Kidney tubule cell (primary cell): ENCODE measurements at places on chromosomes 2 and 18.

GRCh38 chr2:48944956-48945355 is 189.4 kb upstream of the LHCGR start:
- DNase-seq, result no peak

DNA sequence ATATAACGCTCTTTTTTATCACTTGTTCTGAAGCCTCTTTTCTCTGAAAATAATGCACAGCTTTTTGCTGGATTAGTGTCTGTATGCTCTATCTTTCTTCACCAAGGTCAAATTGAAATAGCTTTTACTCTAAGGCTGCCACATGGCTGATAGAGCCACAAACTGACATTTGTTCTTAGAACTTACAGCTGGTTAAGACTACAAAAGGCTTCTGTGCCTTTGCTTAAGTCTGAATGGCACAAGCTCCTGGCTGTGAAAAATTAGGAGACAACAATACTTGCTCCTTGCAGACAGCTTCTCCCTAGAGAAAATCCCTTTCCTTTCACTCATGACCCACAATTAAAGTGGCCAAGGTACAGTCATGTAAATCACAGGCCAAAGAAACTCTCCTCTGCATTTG is 515.3 kb downstream of the DSC3 start:
- no peak for DNase-seq

GRCh38 chr18:80159713-80160636 is 50.9 kb downstream of the ADNP2 start:
- peak; percentile 18 for DNase-seq

DNA sequence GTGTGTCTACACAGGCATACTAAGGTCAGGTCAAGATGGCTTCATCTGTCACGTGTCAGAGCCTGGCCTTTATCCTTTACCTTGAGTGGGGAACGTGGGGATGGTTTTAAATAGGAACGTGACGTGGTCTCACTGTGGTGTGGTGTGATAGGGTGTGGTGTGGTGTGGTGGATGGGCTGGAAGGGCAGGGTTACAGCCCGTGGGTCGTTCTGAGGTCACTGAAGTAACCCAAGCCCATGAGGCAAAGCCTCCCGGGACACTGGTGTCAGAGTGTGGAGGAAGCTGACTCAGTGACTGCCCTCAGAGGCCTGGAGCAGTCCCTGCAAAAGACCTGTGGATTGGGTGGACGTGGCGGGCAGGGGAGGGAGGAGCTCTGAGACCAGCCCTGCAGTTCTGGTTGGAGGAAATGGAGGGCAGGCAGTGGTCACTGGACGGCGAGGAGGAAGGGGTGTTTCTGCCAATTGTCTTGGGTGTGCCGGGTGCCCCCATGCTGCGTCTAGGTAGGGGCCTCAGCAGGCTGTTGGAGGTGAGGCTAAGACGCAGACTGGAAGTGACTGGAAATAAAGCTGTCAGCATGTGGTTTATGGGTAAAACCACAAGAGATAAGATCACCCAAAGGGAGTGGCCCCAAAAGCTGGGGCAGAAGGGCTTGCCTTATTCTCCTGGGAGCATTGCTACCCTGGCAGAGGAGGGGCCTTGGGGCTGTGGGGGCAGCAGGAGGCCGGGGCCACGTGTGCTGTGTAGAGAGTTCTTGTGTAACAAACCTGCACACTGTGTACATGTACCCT is 84.8 kb downstream of the SH3RF3 start:
- peak; percentile 19 for DNase-seq

GRCh38 chr2:82055846-82056245 is 1751.3 kb upstream of the LRRTM1 start:
- DNase-seq, result no peak

GRCh38 chr2:205089958-205090357 is 544.7 kb downstream of the PARD3B start:
- no peak for DNase-seq

DNA sequence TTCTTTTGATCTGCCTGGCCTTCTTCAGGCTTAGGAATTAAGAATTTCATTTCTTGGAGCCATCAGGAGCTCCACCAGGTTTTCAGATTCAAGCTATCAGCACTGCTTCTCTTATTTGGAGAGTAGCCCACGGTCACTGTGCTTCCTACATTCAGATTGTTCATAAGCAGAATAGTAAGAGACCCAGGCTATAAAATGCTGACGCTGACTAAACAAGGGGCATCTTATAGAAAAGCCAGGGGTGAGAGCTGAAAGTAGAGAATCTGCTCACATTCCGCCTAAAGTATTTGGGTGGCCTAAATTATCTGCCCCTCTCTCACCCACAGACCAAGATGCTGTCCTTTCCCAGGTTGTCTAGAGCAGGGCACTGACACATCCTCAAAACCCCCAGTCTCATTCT is 120.3 kb upstream of the SULT1C3 start:
- DNase-seq, result no peak

GRCh38 chr18:43868497-43868995 is 591.3 kb upstream of the SYT4 start:
- DNase-seq, result no peak

DNA sequence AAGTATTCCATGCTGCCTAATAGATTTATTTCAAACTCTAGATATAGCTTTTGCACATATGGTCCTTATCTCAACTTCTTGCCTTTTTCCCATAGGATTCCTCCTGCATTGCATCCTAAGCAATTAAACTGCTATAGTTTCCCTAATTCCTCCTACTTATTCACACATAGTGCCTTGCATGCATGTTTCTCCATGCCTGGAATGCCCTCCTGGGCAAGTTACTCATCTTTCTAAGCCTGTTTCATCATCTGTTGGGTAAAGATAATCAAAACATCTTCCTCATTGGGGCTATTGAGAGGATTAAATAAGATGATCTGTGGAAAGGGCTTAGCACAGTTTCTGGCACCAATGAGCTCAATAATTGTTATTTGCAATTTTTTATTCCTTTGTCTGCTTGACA is 726.5 kb downstream of the SLC4A3 start:
- no peak for DNase-seq

DNA sequence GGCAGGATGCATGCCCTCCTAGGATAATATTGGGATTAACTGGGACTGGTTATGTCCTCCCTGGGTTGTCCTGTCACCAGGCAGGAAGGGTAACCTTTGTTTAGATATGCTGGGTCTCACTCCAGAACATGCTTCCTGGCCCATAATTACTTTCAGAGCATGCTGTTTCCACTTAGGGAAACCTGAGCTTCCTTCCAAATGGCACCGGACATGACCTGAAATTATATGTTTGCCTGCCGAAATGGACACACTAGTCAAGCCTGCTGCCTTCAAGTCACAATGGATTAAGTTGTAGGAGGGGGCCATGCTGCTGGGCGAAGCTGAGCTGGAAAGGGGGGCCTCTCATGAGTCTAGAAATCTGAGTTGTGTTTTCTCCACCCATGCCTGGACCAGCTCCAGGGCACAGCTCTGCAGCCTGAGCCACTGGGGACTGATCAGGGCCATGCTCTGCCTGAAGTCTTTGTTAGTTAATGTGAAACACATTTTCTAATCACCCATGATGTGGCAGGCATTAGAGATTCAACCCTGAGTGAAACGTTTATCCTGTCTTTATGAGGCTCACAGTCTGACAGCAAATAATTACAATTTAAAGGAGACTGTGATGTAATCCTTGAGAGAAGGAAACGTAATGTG is 273.3 kb downstream of the TNS1 start:
- no peak for DNase-seq

- no peak for DNase-seq
Observed at GRCh38 chr2:196441527-196441926, 198.0 kb upstream of the CCDC150 start.

- DNase-seq, result no peak
Observed at GRCh38 chr18:33536904-33537303, 41.1 kb upstream of the ASXL3 start.

GRCh38 chr2:202317080-202317857 is 51.7 kb downstream of the NOP58 start:
- DNase-seq, result peak; percentile 80

GRCh38 chr2:231161252-231161839 is 36.5 kb upstream of the HTR2B start:
- DNase-seq, result peak; percentile 54

DNA sequence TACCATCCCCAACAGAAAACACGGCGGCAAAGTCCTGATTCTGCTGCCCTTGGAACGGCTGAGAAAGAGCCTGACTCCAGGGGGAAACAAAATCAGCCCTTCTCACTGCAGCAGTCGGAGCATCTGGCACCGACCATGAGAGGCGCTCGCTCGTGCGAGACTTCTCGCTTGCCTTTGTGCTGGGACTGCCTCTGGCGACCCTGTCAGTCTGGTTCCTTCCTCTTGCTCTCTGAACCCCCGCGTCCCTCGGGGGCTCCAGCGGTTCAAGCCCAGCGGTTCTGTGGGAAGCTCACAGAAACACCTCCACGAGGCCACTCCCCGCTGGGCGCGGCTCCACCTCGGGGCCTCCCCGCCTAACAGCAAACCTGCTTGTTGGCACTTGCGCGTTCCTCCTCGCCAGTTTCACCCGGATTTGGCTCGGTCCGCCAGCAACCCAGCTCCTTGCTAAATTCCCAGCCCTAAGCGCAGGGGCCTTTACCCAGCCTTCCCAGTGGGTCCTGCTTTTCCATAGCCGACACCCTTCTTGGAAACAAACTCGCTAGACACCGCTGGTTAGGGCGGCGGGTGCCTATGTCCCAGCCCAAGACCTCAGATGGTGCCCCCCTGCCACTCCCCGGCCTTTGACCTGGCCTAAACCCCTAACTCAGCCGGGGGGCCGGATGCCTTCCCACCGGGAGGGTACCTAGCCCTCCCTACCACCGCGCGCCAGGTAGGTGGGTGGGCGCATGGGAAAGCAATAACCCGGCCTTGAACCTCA is 2.2 kb downstream of the RND3 start:
- peak; percentile 85 for DNase-seq

GRCh38 chr18:57915248-57915647 is 112.1 kb upstream of the ATP8B1 start:
- no peak for DNase-seq

- peak; percentile 59 for DNase-seq
Observed at GRCh38 chr2:98601532-98602132, 6.7 kb downstream of the COA5 start.

DNA sequence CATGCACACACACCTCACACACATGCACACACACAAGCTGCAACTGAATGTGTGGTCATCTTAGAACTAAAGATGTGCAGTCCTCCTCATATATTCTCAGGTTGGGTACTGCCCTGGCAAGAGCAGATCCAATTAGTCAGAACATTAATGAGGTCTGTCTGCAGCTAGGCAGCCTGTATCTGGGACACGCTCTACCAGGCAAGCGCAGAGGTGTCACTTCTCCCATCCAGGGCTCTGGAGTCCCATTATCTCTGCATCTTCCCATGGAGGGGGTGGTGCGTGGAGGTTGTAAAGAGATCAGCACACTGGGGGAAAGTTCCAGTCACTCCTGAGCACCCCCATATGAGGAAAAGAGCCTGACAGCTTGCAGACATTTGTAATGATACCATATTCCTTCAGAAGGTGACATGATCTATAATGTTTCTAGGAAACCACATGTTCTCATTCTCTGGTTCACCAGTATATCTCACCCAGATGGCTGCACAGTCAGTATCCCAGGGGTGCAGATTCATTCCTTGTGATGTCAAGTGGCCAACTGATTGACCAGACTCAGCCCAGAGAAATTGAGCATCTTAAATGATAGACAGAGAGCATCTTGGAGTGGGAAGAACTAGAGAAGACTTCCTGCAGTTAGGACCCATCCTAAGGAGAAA is 95.4 kb downstream of the RTN4 start:
- no peak for DNase-seq

- DNase-seq, result no peak
Observed at GRCh38 chr2:171889333-171889732, 4.7 kb downstream of the SLC25A12 start.

GRCh38 chr2:109721135-109721534 is 73.0 kb upstream of the RGPD5 start:
- DNase-seq, result no peak

DNA sequence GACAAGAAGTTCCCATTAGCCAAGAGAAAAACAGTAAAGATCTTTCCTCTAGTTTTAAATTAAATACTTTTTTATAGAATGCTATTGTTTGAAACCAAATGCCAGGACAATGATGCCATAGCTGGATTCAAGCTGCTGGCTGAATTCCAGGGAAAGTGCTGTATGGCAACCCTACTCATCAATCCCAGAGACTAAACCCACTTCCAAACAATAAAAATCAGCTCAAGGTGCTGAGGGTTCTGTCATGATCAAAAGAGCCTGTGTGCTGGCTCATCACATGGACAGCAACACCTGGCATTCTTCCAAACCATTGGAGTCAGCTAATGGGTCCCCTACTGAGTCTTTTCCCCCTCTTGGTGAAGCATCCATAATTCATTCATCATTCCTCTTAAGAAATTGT is 53.7 kb upstream of the PARD3B start:
- DNase-seq, result peak; percentile 98
